Endothelial cell (in vitro differentiated cells): ENCODE measurements at places on chromosomes 3 and 15.

DNA sequence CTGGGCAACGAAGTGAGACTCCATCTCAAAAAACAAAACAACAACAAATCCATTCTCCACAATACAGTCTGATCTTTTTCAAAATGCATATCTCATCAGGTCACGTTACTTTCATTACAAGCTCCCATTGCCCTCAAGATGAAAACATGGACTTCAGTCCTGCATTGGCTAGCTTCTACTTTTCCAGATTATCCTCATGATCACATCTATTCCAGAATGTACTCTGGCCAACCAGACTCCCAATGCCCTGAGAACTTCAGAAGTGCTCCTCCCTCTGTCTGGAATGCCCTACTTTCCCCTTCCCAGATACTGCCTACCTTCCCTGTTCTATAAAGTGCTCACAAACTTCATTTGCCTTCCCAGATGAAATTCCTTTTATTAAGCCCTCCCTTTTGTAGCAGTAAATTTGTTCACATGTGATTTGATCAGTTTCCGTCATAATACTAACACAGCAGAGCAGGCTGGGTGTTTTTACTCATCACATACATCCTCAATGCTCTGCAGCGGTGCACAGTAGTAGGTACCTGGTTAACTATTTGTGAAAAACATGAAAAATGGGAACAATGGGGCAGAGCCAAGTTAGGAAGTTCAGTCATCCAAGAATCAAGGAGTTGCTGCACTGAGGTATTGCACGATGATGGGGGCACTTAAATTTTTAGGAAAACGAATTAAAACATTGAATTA lies 5.3 kb downstream of the RPL22L1 start:
- DNase-seq, result no peak

- DNase-seq, result no peak
These were observed 32.1 kb downstream of the SPESP1 start for GRCh38 chr15:68962465-68962864.

- DNase-seq, result no peak
These were observed 16.9 kb upstream of the CLDN1 start for GRCh38 chr3:190339130-190339529.

- DNase-seq, result no peak
These were observed 347 bp downstream of the HACL1 start for GRCh38 chr3:15601046-15601398.

- DNase-seq, result no peak
These were observed 34.5 kb upstream of the AP4E1 start for GRCh38 chr15:50873935-50874361.

- no peak for DNase-seq
These were observed 62.5 kb downstream of the FAM43A start for GRCh38 chr3:194748225-194748624.

- DNase-seq, result no peak
These were observed 961 bp upstream of the ABHD2 start for GRCh38 chr15:89087161-89087829.

- no peak for DNase-seq
These were observed 303.6 kb upstream of the ARPP21 start for GRCh38 chr3:35335703-35336102.

- DNase-seq, result no peak
These were observed 49.8 kb downstream of the BOC start for GRCh38 chr3:113261063-113261625.

- no peak for DNase-seq
These were observed 123.7 kb downstream of the ASB7 start for GRCh38 chr15:100726070-100726420.
